ENCODE measurements at places on chromosomes 12 and 14.

DNA sequence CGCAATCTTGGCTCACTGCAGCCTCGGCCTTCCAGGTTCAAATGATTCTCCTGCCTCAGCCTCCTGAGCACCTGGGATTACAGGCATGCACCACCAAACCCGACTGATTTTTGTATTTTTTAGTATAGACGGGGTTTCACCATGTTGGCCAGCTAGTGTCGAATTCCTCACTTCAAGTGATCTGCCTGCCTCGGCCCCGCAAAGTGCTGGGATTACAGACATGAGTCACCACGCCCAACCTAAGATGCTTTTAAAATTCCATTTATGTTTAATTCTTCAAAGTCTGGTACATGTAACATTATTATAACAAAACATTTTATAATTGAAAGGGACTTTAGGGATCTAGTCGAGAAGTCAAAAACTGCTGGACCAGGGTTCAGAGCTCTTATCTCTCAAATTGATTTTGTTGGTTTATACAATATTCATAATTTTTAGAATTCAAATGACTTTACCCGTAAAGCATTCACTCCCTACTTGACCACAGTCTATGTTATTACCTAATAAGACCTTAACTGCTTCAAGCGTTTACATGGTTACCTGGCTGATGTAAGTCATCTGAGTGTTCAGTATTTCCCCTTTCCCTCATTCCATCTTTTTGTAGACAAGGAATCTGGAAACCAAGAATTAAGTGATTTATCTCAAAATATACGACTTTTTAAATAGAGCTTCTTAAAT, 28.2 kb downstream of the RAP1B start:
- no peak for DNase-seq

GRCh38 chr12:73383584-73384222, 1111.5 kb downstream of the TRHDE start:
- DNase-seq: no peak

DNA sequence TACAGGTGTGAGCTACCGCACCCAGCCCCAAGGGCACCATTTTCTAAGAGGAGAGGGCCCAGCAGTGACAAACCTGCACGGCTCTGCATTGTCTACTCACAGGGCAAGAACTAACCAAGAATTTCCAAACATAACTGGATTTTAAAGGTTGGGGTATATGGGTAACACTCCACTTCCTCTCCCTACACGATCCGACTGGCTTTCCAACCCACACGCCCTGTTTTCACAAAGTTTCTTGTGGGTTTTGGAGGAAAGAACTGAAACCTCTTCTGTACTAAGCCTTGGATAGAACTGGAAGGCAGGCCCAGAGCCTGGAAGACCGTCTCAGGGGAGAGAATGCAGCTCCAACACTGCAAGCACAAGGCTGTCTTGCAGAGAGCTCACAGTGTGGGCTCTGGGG, 24.9 kb downstream of the SNRNP35 start:
- no peak for DNase-seq

- DNase-seq: no peak
Observed at GRCh38 chr12:19209661-19210060, 80.1 kb downstream of the PLEKHA5 start.

- DNase-seq: no peak
Observed at GRCh38 chr14:59425322-59425935, 39.8 kb downstream of the GPR135 start.

DNA sequence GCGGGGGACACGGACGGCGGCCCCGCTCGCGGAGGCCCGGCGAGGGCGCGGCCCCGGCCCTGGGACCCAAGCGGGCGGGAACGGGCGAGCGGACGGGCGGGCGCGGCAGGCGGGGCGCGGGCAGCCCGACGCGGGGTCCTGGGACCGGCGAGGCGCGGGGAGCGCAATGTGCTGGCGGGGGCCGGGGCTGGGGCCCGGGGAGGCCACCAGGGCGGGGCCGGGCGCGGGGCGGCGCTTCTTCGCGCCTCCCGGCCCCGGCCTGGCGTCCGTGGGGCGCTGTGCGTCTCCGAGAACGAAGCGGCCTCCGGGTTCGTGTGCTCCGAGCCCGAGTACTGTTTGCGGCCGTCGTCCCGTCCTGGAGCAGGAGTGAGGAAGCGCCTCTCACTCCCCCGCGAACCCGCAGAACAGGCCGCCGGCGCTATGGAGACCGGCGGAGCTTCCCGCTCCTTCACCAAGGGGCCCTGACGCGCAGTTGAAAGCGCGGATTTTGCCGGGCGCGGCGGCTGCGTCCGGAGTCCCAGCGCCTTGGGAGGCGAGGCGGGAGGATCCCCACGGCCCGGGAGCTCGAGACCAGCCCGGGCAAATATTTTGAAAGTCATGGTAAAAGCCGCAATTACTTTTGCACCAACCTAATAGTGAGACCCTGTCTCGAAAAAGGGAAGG, 420 bp upstream of the ANKLE2 start:
- peak; percentile 96 for DNase-seq

DNA sequence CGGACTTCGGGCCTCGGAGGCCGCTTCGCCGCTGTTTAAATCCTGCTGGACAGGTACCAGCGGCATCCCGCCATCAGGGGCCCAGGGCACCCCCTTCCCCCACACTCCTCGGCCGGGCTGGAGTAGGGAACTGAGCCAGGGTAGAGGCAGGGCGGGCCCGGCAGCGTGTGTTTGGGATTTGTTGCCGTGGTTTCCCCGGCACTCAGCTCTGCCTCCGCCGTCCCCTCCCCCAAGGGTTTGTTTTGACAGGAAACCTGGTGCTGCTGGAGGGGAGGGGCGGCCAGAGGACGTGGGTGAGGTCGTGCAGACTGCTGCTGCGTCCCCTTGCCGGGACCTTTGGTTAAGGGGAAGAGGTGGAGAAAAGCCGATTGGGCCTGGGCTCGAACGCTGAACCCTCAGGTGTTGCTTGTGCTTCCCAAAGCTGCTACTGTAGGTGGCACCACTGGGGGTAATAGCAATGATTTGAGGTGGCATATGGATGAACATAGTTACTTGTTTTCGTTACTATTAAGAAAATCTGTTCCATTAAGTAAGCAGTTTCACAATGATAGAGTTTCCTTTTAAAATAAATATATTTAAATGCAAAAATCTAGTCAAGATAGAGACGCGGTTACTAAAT, 778 bp downstream of the TCP11L2 start:
- no peak for DNase-seq

- DNase-seq: no peak
Observed at GRCh38 chr12:78671295-78671694, 193.3 kb upstream of the SYT1 start.

DNA sequence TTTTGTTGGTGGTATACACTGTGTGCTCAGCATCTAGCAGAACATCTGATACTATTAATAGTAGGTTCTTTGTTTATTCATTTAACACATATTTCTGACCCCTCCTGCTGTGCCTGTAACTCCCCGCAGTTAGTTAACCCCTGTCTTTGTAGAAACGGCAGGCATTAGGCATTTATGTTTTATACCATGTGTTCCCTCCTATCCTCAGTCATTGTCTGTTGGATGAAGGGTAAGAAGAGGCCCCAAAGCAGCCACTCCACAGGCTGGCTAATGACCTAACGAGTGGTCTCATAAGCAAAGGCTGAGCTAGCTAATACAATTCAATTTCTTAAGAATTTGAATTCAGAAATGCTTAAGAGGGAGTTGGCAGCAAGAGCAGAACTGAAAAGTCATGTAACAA, 170.8 kb downstream of the TMX1 start:
- no peak for DNase-seq

DNA sequence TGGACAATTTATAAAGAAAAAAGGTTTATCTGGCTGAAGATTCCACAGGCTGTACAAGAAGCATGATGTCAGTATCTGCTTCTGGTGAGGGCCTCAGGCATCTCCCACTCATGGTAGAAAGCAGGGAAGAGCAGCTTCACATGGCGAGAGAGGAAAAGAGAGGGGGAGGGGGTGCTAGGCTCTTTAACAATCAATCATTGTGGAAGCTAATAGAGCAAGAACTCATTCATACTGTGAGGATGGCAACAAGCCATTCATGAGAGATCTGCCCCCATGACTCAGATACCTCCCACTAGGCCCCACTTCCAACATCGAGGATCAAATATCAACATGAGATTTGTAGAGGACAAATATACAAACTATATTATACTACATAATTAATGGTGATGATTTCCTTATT, 361.9 kb upstream of the FAR2 start:
- no peak for DNase-seq

GRCh38 chr12:116092776-116093175, 184.7 kb downstream of the MED13L start:
- DNase-seq: no peak

GRCh38 chr12:49538510-49539403, at the start of gene KCNH3:
TSS of gene KCNH3 (plus strand) at chr12:49539030. CDS start at chr12:49539417, 387 bp downstream.
- DNase-seq: peak; percentile 99

DNA sequence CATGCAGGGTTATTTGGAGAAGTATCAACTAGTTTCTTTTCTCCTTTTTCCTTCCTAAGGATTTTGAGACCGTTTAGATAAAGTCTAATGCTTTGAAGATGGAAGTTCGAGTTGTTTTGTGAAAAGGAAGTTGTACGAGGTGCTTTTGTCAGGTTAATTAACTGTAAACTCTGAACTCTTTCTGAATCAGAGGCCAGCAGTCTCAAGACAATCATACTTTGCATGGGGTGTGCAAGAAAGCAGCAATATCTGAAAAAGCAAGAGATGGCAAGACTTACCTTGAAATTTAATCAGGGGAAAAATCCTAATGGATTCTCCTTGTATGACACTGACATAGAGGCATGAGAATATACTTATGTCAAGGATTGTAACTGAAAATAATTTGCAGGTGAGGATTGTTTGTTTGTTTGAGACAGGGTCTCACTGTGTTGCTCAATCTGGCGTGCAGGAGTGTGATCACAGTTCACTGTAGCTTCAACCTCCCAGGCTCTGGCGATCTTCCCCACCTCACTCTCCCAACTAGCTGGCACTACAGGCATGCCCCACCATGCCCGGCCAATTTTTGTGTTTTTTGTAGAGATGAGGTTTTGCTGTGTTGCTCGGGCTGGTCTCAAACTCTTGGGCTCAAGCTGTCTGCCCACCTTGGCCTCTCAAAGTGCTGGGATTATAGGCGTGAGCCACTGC, 170.2 kb upstream of the HMGA2 start:
- no peak for DNase-seq

DNA sequence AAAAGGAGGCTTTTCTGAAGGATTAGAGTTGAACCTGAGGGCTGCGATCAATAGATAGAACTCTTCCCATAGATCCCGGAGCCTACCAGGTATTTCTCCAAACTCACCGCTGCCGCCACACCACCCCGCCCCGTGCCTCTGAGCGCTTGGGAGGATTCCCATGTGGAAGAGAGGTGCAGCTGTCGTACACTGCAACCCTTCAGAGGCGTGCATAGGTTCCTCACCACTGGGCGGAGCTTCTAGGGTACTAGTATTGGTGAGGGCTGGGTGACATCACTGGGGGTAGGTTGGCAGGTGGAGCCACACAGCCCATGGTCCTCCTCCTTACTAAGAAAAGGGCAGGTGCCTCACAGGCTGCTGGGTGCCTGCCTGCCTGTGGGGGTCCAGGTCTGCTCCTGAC, 127.0 kb downstream of the TSPAN9 start:
- DNase-seq: no peak

DNA sequence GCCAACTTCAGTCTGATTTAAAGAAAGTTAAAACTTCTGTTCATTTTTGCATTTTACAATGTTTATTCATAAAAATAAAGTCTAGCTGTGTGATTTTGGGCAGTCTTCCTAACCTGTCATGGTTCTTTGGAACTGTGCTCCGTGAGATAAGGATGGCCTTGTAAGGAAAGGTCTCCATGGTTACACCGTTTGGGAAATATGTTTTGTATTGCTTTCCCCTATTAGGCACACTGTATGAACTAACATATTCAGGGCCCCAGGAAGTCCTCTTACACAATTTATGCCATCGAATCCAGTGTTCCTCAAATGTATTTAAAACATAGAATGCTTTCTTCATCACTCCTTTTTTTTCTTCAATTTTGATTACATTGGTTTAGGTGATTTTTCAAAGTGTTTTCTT, 54.5 kb downstream of the APAF1 start:
- no peak for DNase-seq

GRCh38 chr12:74490390-74491064, 47.1 kb upstream of the ATXN7L3B start:
- DNase-seq: no peak

- DNase-seq: no peak
Observed at GRCh38 chr12:116319898-116320621, 42.6 kb upstream of the MED13L start.

DNA sequence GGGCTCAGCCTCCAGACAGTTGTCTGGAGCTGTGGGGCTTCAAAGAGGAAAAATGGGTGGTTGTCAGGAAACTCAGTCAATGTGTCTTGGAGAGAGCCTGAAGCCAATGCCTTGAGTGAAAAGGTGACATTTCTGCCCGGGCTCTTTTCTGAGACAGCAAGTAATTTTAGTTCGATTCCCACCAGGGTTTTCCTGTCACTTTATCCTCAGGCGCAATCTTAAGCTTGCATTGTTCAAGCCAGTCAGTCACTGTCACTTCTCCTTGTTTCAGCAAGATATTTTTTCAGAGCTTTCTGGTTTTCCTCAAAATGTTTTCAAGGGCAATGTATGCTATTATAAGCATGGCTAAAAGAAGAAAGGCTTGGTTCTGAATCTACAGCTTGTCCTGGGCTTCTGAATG, 404.7 kb upstream of the SEL1L start:
- DNase-seq: no peak

DNA sequence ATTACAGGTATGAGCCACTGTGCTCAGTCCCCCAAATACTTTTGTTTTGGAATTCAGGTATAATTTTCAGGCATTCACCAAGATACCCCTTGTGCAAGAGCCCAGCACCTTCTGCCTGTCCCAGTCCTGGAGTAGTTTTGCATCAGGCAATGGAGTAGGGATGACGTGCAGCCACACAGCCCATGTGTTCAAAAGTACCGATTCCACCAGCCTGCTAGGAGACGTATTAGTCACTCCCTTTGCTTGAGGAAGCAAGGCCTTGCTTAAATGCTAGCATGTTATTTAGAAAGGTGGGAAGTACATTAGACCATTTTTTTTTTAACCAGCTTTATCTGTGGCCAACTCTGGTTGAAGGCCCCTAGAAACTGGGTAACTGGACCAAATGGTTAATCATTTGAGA, 15.0 kb upstream of the GALNT16 start:
- no peak for DNase-seq

GRCh38 chr12:24597580-24597979, 351.3 kb downstream of the BCAT1 start:
- DNase-seq: no peak

GRCh38 chr14:68266998-68267397, 447.4 kb downstream of the RAD51B start:
- no peak for DNase-seq

GRCh38 chr12:11855983-11856374, 206.5 kb downstream of the ETV6 start:
- DNase-seq: peak; percentile 21

Data from GM19239 (cell line).